ENCODE measurements at places on chromosomes 7 and 10.

DNA sequence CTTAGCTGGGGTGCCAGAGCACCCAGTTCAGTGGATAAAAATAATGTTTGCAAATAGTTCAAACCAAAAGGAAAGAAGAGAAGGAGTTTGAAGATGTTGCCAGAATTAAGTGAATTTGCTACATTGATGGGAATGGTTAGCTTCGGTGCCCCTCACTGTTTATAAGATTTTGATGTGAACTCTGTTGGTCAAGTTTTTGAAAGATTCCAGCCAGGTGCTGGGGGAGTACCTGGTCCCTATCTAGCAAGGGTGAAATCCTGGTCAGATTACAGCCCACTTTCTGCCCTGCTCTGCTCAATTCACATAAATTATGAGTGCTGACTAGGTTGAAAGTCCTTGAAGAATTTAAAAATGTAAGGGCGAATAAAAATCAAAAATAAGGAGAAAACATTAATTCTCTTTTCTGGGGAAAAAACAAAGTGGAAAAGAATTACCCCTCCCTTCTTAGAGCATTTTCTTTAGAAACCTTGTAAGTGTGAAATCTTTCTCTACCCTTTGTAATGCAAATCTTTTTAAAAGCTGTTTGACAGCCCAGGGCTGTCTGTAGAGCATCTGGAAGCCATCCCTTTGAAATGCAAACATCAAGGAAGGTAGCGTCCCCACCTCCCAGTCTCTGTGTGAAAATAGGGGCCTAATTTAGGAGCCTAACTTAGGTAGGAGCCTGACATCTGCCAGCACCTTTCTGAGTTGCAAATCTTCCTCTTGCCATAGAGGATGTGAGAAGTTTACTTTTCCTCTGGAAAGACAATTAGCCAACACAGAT lies 1.4 kb upstream of the GIMAP5 start:
- no peak for DNase-seq

DNA sequence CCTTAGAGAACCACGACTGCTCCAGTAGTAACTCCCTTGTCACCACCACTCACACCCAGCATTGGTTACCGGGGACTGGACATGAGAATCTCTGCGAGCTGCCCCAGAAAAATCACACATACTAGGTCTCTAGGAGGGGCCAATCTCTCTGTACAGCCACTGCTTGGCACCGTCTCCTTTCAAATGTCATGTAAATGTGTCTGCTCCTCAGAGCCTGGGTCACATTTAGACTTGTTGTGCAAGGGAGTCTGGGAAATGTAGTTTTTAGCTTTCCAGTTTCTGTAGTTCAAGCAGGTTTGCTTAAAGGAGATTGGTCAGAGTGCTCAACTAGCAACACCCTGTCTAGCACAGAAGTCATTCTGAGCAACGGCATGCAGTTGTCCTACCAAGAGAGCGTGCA lies 60.0 kb downstream of the CHN2 start:
- no peak for DNase-seq

DNA sequence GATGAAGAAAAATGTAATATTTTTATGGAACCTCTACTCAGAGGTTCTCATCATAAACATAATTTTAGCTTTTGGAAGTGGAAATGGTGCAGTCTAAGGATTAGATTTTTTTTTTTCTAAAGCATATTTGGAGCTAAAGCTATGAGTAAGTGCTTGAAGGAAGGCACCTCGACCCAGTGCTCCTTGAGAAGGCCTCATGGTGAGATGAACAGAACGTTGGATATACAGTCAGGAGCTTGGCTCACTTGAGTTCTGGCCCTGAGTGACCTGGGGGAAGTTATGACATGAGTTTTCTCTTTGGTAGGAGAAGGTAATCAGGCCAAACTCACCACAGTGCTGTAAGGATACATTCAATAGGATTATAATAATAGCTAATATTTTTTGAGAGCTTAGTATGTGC lies 163.3 kb downstream of the JCAD start:
- no peak for DNase-seq

GRCh38 chr10:25778646-25779045 lies 155.4 kb upstream of the MYO3A start:
- DNase-seq: no peak

GRCh38 chr10:35642793-35643114 lies 658 bp upstream of the FZD8 start:
- no peak for DNase-seq

- DNase-seq: no peak
Observed at GRCh38 chr10:57579926-57580325, 687.8 kb downstream of the IPMK start.

DNA sequence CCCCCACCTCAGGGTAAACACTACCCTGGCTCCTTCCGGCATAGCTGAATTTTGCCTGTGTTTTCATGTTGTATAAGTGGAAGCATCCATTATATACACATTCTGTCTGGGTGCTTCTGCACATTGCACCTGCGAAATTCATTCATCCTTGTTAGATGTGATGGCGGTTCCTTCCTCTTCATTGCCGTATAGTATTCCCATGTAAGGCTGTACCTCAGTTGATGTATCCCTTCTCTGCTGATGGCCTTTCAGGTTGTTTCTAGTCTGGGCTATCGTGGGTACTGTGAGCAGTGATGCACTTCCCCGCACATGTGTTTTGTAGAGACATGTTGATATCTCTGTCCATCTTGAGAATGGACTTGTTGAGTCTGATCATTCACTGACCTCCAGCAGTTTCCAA lies 28.9 kb downstream of the ELFN1 start:
- DNase-seq: no peak

GRCh38 chr7:46990761-46991160 lies 591.1 kb downstream of the TNS3 start:
- no peak for DNase-seq

GRCh38 chr7:135716677-135717238 lies 11.2 kb downstream of the SLC13A4 start:
- DNase-seq: no peak

DNA sequence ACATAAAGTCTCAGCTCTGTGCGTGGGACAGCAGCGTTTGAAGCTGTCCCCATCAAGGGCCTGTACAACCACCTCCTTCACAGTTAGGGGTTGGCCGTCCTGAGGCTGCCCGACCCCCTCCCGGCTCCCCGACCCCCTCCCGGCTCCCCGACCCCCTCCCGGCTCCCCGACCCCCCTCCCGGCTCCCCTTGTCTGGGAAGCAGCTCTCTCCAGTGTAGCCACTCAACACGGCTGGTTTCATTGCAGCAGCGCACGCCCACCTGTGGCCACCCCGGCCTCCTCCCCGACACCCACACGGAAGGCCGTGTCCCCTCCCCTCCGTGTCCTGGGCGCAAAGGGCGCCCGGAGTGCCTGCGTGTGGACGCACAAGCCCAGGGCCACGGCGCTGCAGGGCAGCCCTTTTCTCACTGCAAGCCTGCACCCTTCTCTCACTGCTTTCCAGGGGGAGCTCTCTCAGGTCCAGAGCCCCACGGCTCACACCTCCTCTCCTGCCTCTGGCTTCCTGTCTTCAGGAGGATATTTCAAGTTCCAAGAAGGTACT lies 20.9 kb upstream of the FAM20C start:
- no peak for DNase-seq

- DNase-seq: no peak
Observed at GRCh38 chr10:34121781-34122622, 693.1 kb downstream of the PARD3 start.

DNA sequence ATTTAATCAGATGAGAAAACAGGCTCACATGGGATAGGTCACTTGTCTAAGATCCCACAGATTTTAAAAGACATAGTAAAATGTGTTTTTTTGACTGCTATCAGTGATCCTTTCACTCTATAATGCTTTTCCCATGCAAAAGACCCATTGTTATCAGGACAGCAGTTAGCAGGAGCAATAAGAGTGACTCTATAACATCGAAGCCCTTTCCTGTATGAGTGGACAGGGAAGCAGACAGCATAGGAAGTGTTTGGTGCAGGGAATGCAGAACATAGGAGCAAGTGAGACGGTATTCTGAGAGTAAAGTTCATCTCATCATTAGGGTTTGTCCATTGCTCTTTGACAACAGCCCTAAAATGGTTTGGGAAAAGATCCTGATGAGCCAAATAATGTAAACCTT lies 68.5 kb downstream of the SLC25A13 start:
- DNase-seq: no peak

GRCh38 chr7:41097501-41097900 lies 605.4 kb downstream of the INHBA start:
- no peak for DNase-seq

DNA sequence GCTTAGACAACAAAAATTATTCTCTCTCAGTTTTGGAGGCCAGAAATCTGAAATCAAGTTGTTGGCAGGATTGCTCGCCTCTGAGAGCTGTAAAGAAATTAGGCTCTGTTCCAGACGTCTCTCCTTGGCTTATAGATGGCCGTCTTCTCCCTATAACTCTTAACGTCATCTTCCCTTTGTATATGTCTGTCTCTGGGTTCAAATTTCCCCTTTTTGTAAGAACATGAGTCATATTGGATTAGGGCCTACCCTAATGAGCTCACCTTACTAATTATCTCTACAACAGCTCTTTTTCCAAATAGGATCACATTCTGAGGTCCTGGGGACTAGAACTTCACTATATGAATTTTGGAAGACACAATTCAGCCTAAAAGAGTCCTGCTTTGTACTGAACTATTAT lies 22.4 kb downstream of the GALNTL5 start:
- no peak for DNase-seq

DNA sequence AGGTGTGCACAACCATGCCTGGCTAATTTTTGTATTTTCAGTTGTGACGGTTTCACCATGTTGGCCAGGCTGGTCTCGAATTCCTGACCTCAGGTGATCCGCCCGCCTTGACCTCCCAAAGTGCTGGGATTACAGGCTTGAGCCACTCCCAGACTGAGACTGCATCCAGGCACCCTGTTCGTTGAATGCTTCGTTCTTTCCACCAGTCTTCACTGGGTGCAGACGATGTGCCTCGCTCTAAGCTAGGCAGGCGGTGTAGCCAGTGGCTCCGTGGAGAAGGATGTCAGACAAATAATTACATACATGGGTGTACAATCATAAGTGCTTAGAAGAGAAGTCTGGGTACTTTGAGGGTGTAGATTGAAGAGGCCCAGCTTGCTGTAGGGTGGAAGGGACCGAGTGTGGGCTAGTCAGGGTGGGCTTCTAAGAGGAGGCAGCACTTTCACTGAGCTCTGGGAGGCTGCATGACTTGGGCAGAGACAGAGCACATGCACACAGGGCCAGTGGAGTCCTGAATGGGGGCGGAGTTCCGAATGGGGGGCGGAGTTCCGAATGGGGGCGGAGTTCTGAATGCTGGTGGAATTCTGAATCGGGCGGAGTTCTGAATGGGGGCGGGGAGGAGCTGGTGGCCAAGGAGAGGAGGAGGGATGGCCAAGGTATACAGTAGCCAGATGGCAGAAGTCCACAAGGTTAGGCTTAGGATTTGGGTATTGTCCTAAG lies 74.3 kb downstream of the COL26A1 start:
- no peak for DNase-seq

- no peak for DNase-seq
Observed at GRCh38 chr10:35949811-35950211, 307.7 kb upstream of the FZD8 start.

DNA sequence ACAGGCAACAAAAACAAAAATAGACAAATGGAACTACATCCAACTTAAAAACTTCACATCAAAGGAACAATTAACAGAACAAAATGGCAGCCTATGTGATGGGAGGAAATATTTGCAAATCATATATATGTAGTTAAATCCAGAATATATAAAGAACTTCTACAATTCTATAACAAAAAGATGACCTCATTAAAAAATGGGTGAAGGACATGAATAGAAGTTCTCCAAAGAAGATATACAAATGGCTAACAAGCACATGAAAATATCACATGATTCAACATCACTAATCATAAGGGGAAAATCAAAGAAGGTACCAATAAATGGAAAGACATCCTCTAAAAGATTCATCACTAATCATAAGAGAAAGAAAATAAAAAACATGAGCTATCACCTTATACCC lies 416.1 kb downstream of the LRMDA start:
- no peak for DNase-seq

DNA sequence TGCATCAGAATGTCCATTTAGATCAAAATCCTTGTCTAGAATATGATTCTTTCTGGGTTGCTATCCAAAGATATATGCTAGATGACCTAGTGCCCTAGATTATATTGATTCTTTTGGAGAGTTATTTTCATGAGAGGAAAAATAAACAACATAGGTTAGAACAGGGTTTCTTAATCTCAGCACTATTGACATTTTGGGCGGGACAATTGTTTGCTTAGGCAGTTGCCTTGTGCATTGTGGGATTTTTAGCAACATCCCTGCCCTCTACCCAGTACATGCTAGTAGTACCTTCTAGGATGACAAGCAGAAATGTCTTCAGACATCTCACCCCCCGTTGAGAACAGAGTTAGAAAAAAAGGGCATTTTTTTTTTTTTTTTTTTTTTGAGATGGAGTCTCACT lies 25.1 kb upstream of the LAMB1 start:
- no peak for DNase-seq

GRCh38 chr7:152459724-152460251 lies 24.0 kb upstream of the KMT2C start:
- no peak for DNase-seq

DNA sequence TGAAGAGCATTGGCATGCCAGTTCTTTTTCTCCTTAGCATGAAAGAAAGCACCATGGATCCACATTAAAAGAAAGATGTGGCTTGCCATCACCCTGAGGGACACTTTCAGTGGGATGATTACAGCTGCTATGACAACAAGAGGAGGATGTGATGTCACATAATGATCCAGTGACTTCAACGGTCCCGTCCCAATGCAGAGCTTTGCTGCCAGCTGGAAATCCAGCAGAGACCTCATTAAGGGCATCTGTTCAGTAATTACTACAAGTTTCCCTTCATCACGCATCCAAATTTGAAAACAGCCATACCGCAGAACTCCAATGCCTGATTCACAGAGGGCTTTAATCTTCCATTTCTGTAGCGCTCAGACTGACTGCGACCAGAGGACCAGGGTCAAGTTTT lies 206.6 kb downstream of the LSM5 start:
- DNase-seq: no peak

GRCh38 chr7:149071641-149072437 lies 18.7 kb downstream of the ZNF786 start:
- no peak for DNase-seq

DNA sequence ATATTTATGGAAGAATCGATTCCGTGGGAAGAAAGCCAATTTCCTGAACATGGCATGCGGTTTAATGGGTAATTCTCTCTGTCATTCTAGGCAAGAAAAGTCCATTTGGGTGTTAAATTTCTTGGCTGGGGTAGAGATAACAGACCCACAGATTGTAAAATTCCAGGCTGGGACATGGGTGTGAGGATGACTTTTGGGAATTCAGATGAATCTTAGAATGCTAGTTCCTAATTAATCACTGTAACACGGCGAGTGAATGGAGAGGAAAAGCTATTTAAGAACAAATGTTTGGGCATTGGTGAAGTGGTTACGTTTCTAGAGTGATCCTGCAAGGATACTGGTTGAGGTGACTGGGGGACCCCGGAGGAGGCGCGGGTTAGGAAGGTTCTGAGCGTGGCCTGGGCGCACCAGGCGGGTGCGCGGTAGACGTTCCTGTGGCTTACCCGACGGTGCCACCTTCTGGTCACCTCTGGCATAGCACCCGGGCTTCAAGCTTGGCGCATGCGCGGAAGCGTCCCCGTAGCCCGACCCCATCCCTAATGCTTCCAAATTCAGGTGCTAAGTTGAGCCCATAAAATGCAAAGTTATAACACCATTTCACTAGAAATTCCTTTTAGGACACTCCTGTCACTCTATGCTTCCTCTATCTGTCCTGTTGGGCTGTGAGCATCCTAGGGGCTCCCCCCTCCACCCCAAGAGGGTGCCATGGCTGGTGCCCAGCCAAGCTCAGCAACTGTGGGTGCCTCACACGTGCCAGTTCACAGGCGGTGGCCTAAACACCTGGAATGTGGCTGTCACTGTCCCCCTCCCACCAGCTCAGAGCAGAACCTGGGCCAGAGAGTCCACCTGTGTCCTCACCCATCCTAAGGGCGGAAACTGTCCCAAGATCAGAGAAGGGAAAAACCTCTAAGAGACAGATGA lies 104.4 kb downstream of the PTPRE start:
- peak; percentile 76 for DNase-seq

Measured in stimulated activated CD4-positive, alpha-beta T cell treated with anti-CD3 and anti-CD28 coated beads, Interleukin-1b, Interleukin-23, amount 100 ng/mL, for 1 hour (primary cell).